ENCODE measurements at places on chromosomes 12 and 14. TPM values are rescaled to one million over a fixed set of nuclear protein-coding genes. Genes with fewer than 3 reads are reported as not detected.

CLEC4C gene
- polyA plus RNA-seq = not detected

COL2A1 gene
- not detected for polyA plus RNA-seq

GPR162 gene
- 18.6 TPM for polyA plus RNA-seq

DNA sequence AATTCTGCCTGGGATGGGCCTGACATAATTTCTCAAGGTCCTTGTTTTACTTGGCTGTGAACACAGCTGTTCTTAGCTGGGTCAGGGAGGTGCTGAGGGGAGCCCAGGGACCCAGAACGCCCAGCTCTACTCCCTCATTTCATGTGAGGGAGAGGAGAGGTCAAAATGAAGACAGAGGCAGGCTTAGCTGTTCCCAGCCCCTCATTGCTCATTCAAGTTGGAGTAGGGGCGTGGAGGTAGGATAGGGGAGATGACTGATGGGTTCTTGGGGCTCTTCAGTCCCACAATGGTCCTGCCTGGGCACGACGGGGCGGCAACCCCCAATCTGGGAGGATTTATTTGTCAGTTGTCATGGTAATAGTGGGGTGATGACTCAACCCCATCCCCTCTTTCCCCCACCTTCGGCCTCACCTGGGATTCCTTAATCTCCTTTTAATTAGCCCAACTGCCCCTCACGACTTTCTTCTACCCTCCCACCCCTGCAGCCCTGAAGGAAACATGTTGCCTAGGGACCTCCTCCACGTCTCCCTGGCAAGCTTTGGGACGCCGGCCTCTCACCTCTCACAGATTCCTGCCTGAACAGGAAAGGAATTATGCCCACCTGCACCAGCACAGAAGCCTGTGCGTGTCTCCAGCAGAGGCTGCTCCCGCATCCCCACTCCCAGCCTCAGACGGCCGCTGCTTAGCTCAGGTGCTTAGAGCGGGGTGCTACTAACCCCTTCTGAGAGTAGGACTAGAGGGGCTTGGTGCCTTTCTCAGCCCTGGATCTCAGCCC, 10.2 kb downstream of the SPRYD3 start:
- no peak overlapping the region for H3K27ac ChIP-seq
- peaks cover 28% of the 10 kb centered on the region for H3K4me1 ChIP-seq
- no peak overlapping the region for H3K4me3 ChIP-seq
- H3K36me3 ChIP-seq = peaks cover 3% of the 10 kb centered on the region

- DNase-seq = no peak
- H3K4me1 ChIP-seq = 0 out of 2 replicates have a peak, but pooled peaks cover 11% of the 10 kb centered on the region
- no peaks in the 10 kb centered on the region for H3K27me3 ChIP-seq
- no peak overlapping the region for H3K27ac ChIP-seq
- H3K36me3 ChIP-seq = no peaks in the 10 kb centered on the region
- H3K4me3 ChIP-seq = no peak overlapping the region
Observed at GRCh38 chr14:58901826-58902225, 264.1 kb downstream of the DACT1 start.

- H3K27me3 ChIP-seq = no peaks in the 10 kb centered on the region
- H3K4me3 ChIP-seq = no peak overlapping the region
- peaks cover 29% of the 10 kb centered on the region for H3K4me1 ChIP-seq
- no peak overlapping the region for H3K27ac ChIP-seq
- H3K36me3 ChIP-seq = no peaks in the 10 kb centered on the region
- no peak for DNase-seq
Observed at GRCh38 chr12:91179315-91179714, 3.3 kb downstream of the DCN start.

DNA sequence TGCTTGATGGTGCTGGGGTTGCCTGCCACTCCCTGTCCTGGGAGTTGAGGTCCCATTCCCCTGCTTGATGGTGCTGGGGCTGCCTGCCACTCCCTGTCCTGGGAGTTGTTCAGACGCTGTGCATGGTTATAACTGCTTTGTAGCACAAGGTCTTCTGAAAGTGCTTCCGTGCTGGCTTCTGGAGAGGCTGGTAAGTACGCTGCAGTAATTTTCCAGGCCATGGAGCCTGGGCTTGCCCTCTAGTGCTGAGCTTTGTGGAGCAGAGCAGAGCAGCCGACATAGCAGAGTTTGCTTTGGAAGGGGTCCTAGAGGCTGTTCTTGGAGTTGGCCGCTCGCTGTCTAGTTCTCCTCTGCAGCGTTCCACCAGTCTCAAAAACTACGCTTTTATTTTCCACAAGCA, 6.3 kb downstream of the B4GALNT3 start:
- no peak for DNase-seq
- H3K4me1 ChIP-seq = no peaks in the 10 kb centered on the region
- peaks cover 5% of the 10 kb centered on the region for H3K27me3 ChIP-seq
- no peak overlapping the region for H3K4me3 ChIP-seq
- H3K36me3 ChIP-seq = no peaks in the 10 kb centered on the region

GRCh38 chr14:53534841-53535240, 381.7 kb upstream of the DDHD1 start:
- no peak for DNase-seq
- no peak overlapping the region for H3K27ac ChIP-seq
- H3K4me1 ChIP-seq = no peaks in the 10 kb centered on the region
- H3K4me3 ChIP-seq = no peak overlapping the region
- no peaks in the 10 kb centered on the region for H3K27me3 ChIP-seq

Data from SK-N-SH (cell line).